Cardiac septum (tissue), 1 donor: ENCODE measurements at places on chromosomes 2 and 18. TPM values are rescaled to one million over a fixed set of nuclear protein-coding genes. Genes with fewer than 3 reads are reported as not detected.

DNA sequence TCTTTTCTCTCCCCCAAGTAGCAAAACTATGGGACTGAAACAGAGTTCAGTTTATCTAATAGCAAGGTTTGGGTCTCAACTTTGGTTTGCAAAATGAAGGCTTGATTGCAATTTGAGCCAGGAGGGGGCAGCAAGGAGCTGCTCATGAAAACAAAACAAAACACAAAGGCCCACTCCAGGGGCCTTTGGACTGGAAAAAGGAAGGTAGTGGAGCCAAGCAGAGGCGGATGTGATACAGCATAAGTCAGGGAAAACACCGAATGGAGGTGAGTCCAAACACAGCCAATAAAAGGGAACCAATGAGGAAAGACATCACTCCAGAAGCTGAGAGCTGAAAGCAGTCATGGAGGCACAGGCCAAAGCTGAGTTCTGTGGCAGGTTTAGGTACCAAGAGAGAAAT is 799.7 kb upstream of the ACVR2A start:
- no peak for DNase-seq

DNA sequence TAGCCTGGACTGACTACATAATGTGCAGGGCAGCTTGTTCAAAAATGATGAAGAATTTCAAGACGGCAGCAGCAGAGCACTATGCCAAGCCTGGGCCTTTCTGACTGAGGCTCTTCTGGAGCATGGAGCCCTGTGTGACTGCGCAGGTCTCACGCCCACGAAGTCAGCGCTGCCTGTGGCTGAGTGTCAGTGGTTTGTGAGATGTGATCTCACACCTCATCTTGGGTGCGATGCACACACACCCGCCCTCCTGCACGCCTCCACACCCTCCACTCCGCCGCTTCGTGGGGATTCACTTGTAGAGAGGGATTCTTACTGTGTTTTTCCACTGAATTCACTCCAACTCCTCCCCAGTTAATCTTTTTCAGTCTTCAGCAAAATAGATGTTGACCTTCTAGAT is 103.9 kb downstream of the VIT start:
- no peak for DNase-seq

GRCh38 chr2:204110751-204111516 is 174.4 kb downstream of the ICOS start:
- no peak for DNase-seq

- no peak for DNase-seq
Measured at GRCh38 chr2:222193328-222193983, 105.3 kb downstream of the PAX3 start.

DNA sequence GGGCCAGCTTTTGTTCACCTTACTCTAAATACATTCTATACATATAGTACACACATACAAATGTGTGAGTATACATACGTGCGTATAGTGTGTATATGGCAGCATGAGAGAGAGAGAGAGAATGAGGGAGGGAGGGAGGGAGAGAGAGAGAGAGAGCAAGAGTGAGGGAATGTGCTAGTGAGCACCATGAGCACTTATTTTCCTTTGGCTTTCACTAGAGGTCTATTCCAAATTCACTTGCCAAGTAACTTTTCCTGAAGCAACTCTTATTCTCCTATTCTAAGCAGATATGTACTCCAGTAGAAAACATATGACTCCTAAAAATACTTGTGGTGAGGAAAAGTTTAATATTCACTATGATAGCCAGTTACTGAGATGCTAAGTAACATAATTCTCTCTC is 85.7 kb downstream of the COBLL1 start:
- DNase-seq, result no peak

DNA sequence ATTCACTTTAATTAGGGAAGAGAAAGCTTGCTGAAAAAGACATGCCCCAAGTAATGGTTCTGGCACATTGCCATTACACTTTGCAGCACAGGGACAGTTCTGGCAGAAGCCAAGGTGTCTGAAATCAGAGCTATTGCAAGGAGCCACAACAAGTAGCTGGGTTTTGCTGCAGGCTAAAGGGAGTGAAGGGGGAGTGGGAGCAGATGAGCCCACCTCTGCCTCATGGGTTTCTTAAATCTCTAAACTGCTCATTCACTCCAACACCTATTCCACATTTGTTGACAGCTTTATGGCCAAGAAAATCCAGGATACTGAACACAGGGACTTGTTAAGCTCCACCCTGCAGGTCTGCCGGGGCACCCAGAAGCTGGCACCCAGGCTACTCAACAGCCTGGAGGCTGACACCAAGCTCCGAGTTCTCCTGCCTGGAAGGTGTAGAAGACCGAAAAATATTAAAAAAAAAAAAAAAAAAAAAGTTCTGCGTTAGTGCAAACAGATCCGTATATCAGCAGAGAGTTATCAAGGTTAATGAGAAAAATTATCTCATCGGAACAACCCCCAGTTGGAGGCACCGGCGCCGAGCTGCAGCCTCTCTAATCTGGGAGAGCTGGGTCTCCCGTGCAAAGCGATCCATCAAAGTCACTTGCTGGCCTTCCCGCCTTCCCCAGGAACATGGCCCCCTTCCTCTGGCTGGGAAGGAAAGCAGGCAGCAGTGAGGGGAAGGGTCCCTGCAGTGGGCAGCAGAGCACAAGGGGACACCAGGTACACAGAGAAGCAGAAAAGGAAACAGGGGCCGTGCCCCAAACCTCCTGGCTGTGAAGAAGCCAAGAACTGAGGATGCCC is 123.7 kb downstream of the HNMT start:
- no peak for DNase-seq

- DNase-seq, result peak; percentile 98
Measured at GRCh38 chr2:54115284-54116137, at the start of gene ACYP2. ACYP2 (plus strand) TSS chr2:54115615.

GRCh38 chr2:63544017-63544627 is 44.2 kb downstream of the WDPCP start:
- no peak for DNase-seq

DNA sequence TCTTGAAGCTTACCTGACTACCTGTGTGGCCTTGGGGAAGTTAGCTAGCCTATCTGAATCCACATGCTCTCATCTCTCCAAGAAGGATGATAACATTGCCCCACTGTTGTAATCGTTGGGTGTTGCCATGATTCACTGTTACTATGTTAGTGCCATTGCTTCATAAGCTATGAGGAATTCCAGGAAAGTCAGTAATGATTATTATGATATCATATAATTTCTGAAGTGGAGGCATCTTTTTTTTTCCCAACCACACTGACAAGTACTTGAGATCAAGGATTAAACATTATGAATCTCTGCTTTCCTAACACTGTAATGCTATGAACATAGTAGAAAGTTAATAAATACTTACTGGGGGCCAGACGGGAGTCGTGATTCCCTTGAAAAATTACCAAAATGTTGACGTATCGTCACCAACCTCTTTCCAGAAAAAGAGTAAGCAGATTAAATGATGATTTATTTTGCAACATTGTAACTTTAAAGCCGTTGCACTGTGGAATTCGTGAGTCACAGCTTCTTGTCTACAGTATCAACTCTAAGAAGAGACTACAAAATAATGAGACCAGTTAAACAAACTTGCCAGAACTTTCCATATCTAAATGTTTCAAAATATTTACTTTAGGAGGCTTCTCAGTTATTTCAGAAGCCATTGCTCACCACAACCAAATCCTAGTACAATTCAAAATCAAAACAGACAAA is 459.9 kb downstream of the PIK3C3 start:
- DNase-seq, result no peak

DNA sequence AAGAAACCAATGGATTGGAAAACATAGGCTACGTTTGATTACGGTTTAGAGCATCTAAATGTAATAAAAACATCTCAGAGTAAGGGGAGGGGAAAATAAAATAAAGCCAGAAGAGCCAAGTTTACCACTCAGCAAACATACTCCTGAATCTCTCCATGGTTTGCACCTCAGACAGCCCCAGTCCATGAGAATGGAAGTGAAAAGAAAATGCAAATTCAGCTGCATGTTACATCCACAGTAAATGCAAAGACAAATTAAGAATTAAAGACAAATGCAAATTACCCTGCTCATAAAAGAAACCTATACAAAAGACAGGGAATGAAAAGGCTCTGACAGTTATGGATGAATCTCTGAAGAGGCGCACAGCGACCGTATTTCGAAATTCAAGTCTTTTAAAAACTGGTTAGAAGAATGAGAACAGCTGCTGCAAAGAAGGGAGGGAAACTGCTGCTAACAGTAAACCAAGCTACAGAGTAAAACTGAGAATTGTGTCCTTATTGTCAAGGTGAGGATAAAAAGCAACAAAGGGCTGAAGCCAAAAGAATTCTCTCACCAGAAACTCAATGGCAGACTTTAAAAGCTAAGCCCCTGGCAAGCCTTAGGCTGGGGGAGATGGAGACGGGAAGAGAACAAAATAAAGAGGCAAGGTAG is 197.9 kb upstream of the ACVR2A start:
- DNase-seq, result no peak

- peak; percentile 49 for DNase-seq
Measured at GRCh38 chr18:57794951-57795728, 8.0 kb downstream of the ATP8B1 start.

DNA sequence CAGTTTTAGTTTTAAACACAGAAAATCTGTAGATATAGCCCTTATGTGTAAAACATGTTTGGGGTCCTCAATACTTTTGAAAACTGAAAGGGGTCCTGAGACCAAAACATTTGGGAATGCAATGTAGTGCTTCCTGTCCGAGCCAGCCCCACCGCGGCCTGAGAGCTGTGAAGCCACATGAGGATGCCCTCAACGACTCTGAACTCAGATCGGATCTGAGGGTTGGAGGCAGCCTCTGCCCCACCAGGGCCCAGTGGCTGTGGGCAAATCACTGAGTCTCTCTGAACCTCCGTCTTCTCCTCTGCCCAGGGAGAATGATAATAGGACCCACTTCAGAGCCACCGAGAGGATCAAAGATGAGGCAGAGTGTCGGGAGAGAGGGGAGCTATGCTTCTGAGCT is 33.4 kb upstream of the HPCAL1 start:
- peak; percentile 46 for DNase-seq

Gene TMEM17
- 1.4 TPM for total RNA-seq

Gene MARCO
- 0.92 TPM for total RNA-seq

Gene SLC5A7
- total RNA-seq, result not detected
